ENCODE measurements at places on chromosomes 6 and 20. TPM values are rescaled to one million over a fixed set of nuclear protein-coding genes. Genes with fewer than 3 reads are reported as not detected.

GUCA1A gene
- total RNA-seq = not detected

CRISP3 gene
- not detected for total RNA-seq

LPA gene
- total RNA-seq = not detected

NOX3 gene
- not detected for total RNA-seq

CD93 gene
- total RNA-seq = 0.43 TPM

EPB41L1 gene
- total RNA-seq = not detected

C4A gene
- 6.2 TPM for total RNA-seq

SNAP91 gene
- not detected for total RNA-seq

TFAP2A gene
- 0.14 TPM for total RNA-seq
